Transverse colon (tissue), 4 donors: ENCODE measurements at places on chromosomes 4 and X.

DNA sequence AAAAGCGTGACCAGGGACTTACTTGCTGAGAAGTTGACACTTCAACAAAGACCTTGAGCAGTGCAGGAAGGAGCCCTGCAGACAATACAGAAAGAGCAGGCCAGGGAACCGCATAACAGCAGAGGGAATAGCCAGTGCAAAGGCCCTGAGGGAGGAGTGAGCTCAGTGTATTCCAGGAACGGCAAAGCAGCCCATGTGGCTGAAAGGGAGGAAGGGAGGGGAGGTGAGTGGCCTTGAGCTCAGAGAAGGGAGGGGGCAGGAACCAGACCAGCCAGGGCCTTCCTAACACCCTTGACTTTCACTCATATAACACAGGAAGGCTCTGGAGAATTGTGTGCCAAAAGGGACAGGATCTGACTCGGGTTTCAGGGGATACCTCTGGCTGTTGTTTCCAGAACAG lies 112.2 kb downstream of the BCOR start:
- no peak for DNase-seq

- DNase-seq, result no peak
Observed at GRCh38 chr4:158778156-158778711, 9.4 kb downstream of the FNIP2 start.

GRCh38 chr4:174381440-174381800 lies 97.7 kb downstream of the CEP44 start:
- no peak for DNase-seq

DNA sequence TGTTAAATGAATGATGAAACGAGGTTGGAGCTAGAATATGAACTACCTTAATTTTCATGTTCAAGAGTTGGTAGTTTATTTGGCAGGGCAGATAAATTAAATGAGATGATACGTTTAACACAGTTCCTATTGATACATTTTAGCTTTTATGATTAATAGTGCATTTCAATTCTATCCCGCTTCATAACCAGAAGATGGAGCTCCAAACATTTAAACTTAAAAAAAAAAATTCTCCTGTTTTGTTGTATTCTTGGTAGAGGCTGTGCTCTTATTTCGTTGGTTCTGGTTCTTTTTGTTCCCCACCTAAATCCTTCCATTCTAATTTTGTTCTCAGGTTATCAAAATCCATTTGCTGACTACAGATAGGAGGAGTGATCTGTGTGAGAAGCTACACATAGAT lies 71.8 kb upstream of the PTPN13 start:
- DNase-seq, result no peak

DNA sequence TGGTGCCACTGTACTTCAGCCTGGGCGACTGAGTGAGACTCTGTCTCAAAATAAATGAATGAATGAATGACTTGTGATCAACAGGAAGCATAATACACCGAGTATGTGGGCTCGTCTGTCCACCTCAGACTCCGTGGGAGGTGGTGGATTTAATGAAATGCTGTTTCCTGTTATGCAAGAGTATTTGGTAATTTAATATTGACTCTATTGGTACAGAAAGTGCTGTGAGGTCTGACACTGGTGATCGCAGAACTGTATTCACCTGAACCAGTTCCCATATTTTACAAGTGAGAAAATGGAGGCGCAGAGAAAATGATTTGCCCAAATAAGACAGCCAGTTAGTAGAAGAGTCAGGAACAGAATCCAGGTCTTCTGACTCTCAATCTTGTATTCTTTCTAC lies 423.3 kb downstream of the RAPGEF2 start:
- DNase-seq, result no peak

GRCh38 chr4:19694812-19695211 lies 556.9 kb upstream of the SLIT2 start:
- no peak for DNase-seq

GRCh38 chrX:51742586-51742985 lies 656 bp upstream of the GSPT2 start:
- DNase-seq, result no peak

DNA sequence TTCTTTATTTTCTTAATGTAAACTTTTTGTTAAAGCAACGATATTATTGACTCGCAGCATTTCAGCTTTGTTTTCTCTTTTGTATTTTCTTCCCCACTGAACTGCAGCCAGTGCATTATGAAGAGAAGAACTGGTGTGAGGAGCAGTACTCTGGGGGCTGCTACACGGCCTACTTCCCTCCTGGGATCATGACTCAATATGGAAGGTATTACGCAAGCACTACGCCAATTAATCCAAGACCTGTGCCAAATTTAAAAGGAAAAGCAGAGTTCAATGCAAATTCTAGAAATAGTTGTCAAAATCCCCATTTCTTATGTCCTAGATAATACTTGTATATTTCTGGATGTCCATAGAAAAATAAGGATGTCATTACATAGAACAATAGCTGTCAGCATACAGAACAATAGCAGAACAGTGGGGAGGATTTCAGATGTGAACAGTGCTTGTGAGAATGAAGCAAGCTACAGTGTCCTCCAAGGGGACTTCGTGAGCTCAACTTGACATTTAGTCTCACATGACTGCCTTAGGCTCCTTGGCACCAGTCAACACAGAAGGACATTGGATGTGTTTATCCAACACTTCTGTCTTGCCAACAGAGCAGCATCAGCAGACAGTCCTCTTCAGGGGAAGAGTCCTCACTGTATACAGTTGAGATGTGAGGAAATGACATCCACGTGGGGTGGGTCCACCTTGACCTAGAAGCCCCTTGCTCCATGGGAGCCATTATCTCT lies 85.9 kb downstream of the MAOA start:
- no peak for DNase-seq

DNA sequence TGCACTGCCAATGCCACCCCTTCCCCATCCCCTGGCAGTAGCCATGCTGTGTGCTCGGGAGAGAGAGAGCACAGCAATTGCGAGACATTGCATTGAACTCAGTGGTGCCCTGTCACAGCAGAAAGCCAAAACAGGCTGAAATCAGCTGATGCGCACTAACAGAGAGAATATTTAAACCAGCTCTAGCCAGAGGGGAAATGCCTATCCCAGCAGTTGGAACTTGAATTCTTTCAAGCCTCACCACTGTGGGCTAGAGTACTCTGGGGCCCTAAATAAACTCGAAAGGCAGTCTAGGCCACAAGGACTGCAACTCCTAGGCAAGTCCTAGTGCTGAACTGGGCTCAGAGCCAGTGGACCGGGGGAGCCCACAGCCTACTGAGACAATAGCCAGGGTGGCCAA lies 17.7 kb upstream of the RP2 start:
- DNase-seq, result no peak

DNA sequence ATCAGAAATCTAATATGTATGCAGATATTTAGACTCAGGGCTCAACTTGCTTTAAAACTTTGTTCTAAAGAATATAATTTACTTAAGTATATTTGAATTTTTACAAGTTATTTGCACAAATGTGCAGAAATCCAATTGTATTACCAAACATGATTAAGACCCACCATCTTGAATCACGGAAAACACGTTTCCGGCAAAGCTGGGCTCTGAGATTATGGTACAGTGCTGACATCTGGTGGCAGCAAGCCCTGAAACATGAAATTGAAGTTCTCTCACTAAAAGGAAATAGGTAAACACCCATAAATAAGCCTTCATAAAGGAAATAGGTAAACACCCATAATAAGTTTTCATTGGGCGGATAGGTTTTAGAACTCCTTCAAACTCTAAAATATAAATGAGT lies 98.3 kb upstream of the MAOA start:
- peak; percentile 65 for DNase-seq

GRCh38 chrX:132443196-132444135 lies 45.4 kb downstream of the MBNL3 start:
- no peak for DNase-seq

DNA sequence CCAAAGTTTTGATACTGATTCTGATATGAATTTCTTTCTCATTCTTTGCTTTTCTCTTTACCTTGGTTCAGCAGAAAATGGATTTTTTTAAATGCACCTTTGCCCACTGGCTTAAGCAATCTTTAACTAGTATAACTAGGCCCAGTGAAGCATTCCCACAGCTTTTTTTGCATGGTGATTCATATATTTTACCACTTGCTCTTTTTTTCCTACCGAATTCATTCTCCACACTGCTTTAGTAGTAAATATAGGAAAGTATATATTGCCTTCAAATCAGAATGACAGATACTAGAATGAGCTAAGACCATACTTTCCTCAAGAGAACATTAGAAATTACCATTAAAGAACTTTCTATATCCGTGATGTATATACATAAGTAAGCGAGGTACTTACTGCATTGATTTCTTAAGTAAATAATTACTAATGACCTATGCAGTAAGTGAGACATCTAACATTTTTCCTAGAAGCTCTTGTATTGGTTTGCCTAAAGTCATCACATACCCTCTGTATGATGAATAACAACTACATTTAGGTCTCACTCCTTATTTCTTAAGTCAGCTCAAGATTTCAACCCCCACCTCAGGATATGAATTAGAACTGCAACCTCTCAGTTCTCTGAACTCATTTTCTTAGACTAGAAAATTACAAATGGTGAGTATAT lies 44.2 kb downstream of the SLC4A4 start:
- DNase-seq, result no peak

DNA sequence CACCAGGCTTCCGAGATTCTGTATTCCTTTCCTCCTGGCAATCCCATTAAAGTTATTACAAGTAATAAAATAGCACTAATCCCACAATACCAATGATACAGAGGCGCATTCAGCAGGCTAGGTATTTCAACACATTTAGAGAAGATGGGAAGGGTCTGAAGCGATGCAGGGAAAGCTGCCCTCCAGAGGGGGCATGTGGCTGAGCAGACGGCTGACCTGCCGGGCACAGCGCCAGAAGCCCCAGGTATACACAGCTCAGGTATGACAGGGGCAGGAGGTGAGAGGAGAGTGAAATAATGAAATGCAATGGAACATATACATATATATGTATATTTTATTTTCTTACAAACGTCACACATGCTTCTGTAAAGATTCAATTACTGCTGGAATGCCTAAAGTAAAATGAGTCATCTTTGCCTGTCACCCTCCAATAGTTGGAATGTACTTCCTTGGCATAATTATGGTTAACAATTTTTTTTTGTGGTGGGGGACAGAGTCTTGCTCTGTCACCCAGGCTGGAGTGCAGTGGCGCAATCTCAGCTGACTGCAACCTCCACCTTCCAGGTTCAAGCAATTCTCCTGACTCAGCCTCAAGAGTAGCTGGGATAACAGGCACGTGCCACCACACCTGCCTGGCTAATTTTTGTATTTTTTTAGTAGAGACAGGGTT lies 21.3 kb upstream of the CDKN2AIP start:
- DNase-seq, result no peak

DNA sequence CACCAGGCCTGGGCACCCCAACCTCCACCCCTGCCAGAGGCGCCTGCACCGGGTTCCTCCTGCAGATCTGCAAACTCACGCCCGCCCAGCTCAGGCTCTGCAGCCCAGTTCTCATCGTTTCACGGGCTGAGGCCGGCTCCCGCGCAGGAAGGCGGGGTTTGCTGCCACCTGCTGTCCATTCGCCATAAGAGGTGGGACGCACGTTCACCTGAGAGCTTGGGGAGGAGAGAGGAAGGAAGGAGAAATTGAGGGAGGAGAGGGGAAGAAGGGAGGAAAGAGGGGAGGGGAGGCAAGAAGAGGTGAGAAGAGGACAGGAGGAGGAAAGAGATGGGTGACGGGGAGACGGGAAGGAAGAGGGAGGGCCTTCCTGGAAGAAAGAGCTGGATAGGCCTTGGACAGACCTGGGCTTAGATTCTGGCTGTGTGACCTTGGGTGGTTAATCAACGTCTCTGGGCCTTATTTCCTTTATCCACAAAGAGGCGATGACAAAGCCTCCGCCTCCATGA lies 114.5 kb downstream of the ADRA2C start:
- DNase-seq, result peak; percentile 71

GRCh38 chr4:38510201-38510600 lies 153.8 kb upstream of the KLF3 start:
- no peak for DNase-seq

GRCh38 chrX:133783274-133783673 lies 202.1 kb downstream of the GPC3 start:
- DNase-seq, result no peak

- DNase-seq, result peak; percentile 14
Observed at GRCh38 chr4:47031751-47032404, 511 bp downstream of the GABRB1 start.

DNA sequence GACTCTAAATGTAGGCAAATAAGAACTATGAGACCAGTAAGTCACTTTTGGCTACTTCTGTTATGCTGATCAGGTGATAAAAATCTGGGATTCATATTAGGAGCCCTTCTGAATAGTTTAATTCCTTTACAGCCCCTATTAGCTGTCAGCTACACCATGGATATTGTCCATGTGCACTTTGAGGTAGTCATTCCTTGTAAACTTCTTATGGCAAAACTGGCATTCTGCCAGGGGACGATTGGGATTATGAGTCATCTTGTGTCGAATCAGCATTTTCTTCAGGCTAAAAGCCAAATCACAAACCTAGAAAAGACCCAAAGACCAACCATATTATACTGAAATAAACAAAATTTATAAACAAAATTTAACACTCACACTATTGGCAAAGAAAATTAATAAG lies 227.6 kb downstream of the PRDM5 start:
- peak; percentile 51 for DNase-seq

DNA sequence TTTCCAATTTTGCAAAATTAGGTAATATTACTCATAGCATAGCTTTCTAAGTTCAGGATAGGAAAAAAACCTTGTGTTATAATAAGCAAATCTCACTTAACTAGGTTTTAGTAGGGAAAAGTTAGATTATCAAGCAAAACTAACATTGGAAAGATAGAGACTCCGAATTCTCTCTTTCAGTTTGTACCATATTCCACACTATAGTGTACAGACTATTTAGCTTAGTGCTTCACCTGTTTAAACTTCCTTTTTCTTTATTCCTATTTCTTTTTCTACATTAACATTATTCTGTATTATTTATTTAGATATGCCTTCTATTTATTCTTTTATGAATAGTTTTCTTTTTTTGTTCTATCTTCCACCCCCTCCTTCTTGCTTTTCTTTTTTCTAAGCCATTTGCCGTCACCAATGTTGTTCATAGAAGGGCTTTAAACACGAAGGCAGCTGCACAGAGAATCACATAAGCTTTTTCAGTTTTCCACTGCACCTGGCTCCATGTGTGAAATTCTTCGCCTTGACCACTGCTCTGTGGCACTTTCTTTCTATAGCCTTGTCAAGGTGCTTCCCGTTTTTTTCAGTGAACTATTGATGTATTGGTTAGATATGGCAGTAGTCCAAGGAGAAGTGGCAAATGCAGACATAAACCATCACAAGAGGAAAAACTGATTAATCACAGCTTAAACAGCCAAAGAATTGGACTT lies 8.5 kb downstream of the PCDH10 start:
- DNase-seq, result no peak

- no peak for DNase-seq
Observed at GRCh38 chrX:7586126-7586525, 256.8 kb upstream of the VCX start.

- peak; percentile 20 for DNase-seq
Observed at GRCh38 chr4:159487284-159487747, 384.4 kb downstream of the RAPGEF2 start.

DNA sequence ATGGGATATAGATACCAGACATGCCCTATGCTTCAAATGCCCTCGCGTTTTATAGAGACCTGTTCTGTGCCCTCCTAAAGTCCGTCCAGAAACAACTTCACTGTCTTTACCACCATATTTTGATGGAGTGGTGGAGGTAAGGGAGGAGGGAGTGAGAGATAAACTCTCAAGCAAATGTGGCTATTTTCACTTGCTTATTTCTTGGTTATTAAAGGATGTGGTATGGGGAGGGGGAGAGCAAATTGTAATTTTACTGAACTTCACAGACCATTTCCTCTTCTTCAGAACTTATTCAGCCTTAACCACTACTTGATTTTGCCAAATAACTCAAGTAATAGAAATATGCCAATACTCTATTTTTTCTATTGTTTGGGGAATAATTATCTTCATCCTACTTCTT lies 31.5 kb downstream of the GPR174 start:
- DNase-seq, result no peak

GRCh38 chr4:161003418-161004057 lies 1160.3 kb downstream of the FSTL5 start:
- DNase-seq, result no peak
